Daoy (cell line): ENCODE measurements at places on chromosomes 5 and 9.

DNA sequence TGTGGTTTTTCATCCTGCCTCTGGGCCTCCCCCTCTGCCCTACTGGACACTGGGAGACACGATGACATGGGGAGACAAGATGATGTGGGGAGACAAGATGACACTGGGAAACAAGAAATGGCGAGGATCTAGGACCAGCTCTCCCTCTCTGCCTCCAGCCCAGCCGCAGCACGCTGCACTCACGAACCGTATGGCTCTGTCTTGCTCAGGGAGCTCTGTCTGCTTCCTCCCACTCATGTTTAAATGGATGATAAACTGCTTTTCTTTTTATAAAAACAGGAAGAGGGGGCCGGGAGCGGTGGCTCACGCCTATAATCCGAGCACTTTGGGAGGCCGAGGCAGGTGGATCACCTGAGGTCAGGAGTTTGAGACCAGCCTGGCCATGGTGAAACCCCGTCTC is 73.7 kb downstream of the SPATA31D1 start:
- DNase-seq = no peak

DNA sequence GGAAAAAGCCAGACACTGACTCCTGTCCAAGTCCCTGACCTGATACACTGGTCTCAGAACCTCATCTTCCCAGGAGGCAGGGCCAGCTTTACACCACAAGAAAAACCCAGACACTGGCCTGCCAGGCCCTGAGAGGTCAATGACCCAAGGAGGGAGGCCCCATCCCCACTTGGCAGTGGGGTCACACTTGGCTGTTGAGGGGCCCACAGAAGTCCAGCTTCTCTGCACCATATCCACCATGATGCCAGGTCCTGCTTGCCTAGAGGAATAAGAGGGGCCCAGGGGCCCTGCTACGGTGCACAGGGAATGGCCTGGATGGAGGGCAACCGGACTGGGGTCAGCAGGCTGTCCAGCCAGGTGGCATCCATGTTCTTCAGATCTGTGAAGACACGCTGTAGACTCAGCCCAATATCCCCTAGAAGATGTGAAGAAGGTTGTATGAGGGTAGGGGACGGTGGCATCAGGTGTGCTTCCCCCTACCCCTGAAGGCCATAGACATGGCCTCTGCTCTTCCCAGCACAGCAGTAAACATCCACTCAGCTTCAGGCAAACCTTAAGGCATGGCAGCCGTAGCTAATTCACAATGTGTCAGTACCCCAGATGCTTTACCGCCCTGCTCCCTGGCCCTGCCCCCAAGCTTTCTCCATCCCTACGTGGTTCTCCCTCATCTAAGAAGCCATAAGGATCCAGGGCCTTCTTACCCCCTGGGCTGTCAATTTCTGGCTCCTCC is 6.7 kb downstream of the IRF1 start:
- DNase-seq = no peak

- no peak for DNase-seq
Observed at GRCh38 chr9:77221431-77221830, 44.1 kb downstream of the VPS13A start.

GRCh38 chr5:58893551-58893950 is 310.7 kb downstream of the RAB3C start:
- DNase-seq = no peak

DNA sequence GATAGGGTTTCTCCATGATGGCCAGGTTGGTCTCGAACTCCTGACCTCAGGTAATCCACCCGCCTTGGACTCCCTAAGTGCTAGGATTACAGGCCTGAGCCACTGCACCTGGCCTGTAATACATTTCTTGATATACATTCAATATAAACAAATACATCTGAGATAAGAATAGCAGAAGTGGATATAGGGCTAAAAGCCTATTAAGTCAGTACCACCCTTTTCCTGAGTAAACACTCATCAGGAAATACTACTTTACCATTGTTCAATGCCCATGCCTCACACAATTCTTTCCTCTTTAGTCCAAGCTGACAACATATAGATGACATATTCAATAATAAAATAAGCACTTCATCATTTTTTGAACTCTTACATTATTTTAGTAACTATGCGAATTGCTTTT is 64.8 kb downstream of the MRPS27 start:
- no peak for DNase-seq

- no peak for DNase-seq
Observed at GRCh38 chr5:83387041-83387440, 84.5 kb upstream of the VCAN start.

DNA sequence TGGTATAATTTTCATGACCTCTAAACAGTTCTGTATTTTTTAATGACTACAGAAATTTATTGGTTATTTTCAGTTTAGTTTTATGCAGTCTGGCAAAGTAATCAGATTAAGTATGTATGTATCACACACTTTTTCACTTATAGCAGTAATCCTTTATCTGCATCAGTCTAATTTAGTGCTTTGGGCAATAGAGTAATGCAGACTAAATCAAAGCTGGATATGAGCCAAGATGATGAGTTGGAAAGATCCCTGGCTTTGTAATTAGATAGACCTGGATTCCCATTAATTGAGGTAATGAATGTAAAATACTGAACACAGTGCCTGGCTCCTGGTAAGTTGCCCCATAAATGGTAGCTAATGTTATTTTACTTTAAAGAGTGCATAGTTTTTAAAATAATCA is 215.4 kb upstream of the TLX3 start:
- no peak for DNase-seq
